ENCODE measurements at places on chromosomes 7 and 10.
A peak's percentile ranks its signal among the peaks of the same experiment; 100 is the strongest.

DNA sequence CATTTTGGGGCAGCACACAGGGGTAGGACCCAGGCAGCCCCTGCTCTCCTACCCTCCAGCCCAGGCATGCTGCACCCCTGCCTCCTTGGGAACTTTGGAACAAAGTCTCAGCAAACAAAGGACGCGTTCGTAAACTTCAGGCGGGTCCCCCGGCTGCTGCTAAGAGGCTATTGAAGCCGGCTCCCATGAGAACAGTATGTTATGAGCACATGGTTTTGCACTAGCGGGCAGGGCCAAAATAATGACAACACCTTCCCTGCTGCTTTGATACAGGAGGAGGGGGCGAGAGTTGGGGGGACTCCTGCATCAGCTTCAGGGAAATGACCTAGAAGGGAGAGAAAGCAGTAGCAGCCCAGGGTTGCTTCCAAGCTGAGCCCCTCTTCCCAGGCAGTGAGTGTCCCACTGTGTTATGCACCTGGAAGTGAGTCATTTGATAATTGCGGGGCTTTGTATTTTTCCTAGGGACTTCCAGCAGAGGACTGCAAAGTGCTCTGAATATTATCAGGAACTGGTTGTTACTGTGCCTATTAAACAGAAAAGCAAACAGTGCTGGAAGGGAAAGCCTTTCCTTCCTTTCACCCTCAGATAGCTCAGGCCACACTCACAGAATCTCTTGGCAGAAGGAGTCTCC, 6.9 kb downstream of the ITPRIP start:
- DNase-seq, result no peak

- DNase-seq, result no peak
Observed at GRCh38 chr10:79245539-79246208, 101.6 kb upstream of the PPIF start.

DNA sequence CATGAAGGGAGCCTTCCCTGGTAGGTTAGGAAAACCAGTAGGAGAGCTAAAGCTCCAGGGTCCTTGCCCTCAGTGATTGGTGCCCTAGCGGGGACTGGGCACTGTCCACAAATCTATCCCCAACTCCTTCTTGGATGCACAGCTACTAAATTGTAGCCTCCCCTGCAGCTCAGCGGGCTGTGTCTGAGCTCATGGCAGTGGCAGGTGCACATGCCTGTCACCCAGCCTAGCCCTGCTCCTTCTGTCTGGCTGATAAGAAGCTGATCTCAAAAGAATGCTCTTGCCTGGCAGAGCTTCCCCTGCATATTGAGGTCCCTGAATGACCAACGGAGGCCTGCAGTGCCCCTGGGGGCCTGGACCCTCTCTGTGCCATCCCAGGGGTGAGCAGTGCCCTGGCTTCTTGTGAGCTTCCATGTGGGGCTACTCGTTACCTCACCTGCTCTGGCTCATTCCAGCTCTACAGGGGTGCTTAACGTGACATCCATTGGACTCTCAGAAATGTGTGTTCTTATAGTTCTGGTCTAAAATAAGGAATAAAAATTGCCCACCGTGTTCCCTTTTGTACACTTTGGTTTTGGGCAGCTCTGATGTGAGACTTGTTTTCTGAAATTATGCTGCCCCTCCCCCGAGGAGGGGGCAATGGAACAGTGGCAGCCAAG, 59.8 kb upstream of the ANTXRL start:
- DNase-seq, result no peak

DNA sequence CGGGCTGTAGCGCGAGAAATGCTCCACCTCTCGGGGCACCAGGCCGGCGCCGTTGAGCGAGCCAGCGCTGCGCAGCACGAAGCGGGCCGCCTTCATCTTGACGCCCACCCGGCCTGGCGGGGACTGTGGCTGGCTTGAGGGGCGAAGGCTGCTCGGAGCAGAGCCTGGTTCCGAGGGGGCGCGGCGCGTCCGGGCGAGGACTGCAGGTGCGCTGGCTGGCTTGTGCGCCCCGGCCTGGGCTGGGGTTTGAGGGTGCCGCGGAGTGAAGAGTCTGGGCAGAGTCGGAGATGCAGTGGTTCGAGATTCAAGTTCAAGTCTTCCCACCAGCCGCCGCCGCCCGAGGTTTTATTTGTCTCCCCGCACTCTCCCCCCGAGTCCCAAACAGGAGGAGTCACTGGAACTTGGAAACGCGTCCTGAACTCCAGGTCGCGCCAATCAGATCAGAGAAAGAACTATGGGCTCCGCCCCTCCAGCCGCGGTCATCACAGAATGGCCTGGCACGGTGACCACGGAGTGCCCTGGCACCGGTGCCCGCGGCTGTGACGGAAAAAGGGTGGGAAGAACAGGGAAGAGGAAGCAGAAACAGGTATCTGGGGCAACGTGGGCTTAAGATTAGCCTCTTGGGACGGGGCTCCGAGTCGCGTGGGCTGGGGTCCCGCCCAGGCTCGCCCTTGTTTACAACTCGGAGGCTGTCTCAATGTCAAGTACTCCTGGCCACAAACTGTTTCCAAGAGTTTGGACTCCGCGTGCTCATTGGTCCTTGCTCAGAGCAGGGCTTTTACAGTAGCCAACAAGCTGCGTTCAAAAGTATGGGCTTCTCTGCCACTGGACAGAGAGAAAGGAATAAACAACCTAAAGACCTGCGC, at the start of gene PDK4:
PDK4 (minus strand) TSS at position 319 of the 866 bp plus-strand sequence; CDS start at position 96, 223 bp downstream.
- peak; percentile 93 for DNase-seq

DNA sequence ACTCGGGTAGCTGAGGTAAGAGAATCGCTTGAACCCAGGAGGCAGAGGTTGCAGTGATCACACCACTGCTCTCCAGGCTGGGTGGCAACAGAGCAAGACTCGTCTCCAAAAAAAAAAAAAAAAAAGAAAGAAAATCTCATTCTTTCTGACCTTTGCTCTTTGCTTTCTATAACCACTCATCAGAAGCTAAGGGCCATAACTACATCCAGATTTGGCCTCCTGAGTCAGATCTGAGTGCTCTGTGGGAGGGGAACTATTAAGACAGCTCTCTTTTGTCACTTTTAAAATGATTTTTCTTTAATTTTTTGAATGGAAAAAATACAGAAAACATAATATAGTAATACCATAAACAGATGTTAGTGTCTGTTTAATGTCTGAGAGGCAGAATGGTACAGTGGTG, 210.1 kb downstream of the KIAA1217 start:
- DNase-seq, result no peak

GRCh38 chr10:71734797-71735196, 15.2 kb upstream of the C10orf105 start:
- DNase-seq, result no peak

GRCh38 chr7:93365341-93365740, 133.2 kb downstream of the VPS50 start:
- DNase-seq, result no peak

DNA sequence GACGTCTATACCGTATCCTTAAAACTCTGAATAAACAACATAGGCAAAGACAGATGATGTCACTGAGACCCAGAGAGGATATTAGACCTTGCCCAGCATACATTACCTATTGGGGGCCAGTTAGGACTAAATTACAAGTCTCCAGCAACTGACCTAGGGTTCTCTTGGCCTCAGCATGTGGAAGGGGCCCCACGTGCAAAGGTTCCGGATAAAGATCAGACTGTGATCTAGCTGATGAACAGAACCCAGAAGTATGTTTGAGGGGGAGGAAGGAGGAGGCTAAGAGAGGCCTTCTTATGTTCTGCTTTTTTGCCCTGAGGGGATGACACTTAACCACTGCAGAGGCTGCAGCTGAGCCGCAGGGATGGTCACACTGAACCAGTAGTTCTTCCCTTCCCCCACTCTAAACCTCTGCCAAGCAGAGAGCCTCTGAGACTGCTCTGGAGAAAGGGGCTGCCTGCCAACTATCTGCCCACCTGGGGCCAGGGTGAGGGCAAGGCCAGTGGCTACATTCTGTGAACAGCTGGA, 24.0 kb upstream of the KMT2C start:
- DNase-seq, result no peak

DNA sequence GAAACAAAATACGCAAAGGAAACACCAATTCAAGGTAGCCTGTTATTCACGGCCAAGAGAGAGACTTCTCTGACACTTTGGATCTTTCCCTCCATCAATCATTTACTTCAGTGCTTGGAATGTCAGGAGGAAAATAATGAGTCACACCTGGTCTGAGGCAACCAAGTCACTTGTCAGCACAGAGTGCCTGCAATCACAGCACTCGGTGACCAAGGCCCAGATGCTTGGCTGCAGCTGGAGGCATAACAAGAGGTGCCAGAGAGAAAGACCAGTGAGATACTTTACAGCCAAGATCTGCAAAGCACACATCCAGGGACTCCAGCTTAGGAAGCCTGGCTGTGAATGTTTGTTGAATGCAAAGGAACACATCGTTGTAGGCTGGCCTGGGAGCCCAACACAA, 33.9 kb downstream of the ASB13 start:
- DNase-seq, result no peak

DNA sequence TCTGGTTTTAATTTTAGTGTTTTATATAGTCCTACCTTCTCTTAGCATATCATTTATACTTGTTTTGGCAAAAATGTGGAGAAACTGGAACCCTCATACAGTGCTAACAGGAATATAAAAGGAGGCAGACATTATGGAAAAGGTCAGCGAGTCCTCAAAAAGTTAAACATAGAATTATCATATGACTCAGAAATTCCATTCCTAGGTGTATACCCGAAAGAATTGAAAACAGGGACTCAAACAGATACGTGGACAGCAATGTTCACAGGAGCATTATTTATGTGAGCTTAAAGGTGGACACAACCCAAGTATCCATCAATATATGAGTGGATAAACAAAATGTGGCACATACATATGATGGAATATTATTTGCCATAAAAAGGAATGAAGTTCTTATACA, 51.5 kb downstream of the VAX1 start:
- DNase-seq, result no peak

DNA sequence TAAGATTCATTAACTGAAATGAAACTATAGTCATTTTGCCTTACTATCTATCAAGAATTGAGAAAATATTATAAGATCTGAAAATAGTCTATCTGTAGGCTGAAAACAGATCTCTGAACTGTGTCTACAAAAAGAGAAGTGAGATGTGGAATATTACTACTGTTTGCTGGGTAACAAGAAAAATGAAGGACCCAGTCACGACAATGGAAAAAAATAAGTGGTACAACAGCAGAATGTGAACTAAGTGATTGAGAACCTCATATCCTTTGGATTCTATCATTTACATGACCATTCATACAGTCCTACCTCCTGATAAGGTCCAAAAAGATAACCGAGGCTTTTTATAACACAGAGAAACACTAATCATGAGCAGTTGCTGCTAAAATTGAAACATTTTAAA, 94.3 kb downstream of the UBE2H start:
- DNase-seq, result no peak

DNA sequence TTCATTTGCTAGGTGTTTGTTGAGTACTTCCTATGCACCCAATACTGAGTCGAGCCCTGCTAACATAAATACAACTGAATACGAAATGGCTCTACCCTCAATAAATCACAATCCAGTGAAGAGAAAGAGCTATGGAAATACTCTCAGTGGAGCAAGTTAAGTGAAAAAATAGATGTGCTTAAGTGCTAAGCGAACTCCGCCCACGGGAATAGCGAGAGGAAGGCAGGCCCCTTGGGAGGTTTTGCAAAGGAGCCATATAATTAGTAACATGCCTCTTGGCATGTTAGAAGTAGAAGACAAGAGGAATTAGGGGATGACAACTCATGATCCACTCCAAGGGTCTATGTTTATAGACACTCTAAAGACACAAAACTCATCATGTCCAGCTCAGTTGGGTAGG, 42.8 kb upstream of the TSPAN33 start:
- DNase-seq, result no peak

GRCh38 chr10:30820261-30820991, 190.9 kb upstream of the LYZL2 start:
- no peak for DNase-seq

DNA sequence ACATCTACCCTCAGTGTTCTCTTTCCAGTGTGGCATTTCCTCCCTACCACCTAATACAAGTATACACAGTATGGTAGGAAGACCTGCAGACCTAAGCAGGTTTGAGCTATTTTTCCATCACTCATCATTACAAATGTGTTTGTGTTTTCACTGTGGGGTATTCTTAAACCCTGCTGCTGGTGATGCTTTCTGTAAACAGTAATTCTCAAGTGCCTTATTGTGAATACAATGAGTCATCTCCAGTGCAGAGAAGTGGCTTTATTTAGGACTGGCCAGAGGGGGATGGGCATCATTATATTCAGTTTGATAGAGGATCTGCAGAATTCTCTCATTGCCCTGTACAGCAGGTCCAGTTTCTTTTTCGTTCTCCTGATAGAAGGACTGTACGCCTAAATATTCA, 63.7 kb downstream of the GRM8 start:
- no peak for DNase-seq

GRCh38 chr10:99621454-99622251, 1.4 kb upstream of the SLC25A28 start:
- DNase-seq, result no peak

DNA sequence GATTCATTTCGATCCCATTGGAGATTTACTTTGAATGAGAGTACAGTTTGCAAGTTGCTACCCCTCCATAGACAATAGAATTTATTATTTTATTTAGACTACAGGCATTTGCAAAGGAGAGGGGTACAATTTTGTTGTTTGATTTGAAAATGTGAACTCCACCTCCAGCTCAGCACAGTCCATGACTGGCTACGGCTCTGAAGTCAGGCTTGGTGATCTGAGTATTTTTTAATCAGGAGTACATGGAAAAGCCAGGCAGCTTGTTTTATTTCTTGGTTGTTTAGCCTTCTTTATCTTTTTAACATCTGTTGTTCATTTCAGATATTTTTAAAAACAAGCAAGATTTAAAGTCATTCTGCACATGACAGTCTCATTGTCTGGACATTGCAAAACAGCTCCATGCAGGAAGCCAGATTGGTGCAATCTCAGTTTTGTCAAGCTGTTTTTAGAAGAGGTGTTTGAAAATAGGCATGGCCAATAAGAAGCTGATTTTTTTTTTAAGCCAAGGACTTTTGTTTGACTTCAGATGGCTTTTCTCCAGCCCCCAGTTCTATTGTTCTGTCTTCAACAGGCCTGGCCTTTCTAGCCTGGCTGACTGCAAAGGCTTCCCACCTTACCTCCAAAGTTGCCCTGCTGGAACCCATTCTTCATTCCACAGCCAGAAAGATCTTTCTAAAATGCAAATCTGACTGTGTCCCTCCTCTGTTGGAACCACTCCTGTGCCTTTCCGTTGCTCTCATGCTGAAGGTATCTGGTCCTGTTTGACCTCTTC, 12.2 kb downstream of the PLXDC2 start:
- DNase-seq, result no peak

GRCh38 chr7:121306565-121306964, 22.2 kb upstream of the WNT16 start:
- no peak for DNase-seq

- no peak for DNase-seq
Observed at GRCh38 chr10:27030060-27030459, 70.2 kb downstream of the ANKRD26 start.

DNA sequence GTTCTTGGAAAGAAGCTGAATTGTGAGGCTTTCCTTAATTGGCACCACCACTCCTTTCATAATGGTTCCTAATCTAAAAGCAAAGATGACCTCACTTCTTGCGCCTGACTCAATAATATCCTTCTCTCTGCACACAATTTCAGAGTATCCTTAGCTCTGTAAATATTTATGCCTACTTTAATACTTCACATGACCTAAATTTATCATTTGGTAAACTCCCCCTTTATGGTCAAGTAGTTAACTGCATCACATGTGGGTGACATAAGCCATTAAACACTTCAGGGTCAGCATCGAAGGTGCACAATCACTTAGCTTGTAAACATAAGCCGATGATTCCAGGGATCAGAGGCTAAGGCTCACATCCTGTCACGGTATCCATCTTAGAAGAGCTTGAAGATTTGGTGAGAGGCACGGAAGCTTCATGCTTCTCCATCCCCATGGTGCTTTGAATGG, 7.3 kb upstream of the RHOBTB1 start:
- DNase-seq, result no peak

GRCh38 chr10:92839191-92840085, 8.9 kb upstream of the EXOC6 start:
- no peak for DNase-seq

Measured in omental fat pad (tissue), 4 donors.